ENCODE measurements at places on chromosomes 6 and 20.

DNA sequence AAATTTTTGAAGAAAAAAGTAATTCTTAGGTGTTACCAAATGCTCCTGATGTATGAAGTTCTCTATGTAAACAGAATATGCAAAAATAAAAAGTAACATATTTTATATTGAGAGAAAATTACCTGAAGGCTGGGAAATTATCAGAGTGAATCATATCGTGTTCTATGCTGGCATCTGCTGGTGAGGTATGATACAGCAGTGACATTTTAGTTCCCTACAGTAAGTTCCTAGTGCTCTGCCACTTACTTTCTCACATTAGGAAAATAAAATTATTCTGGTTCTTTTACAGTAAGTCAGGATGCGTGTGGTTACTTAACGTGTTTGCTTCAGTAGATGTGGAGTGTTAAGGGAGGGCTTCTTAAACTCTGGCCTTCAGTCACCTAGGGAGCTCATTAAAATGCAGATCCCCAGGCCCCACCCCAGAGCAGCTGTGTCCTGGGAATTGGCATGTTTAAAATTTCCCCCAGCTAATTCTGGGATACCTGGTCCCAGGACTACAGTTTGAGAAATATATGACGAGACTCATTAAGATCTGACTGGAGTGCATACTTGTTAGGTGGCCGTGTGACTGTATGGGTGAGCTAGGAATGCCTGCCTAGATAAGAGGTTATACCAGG lies 3.2 kb downstream of the ACTR5 start:
- H3K4me1 ChIP-seq, result peaks cover 13% of the 10 kb centered on the region
- H3K27ac ChIP-seq, result no peak overlapping the region
- DNase-seq, result no peak
- H3K27me3 ChIP-seq, result peaks cover 2% of the 10 kb centered on the region
- H3K36me3 ChIP-seq, result peaks cover 15% of the 10 kb centered on the region
- no peak overlapping the region for H3K4me3 ChIP-seq

DNA sequence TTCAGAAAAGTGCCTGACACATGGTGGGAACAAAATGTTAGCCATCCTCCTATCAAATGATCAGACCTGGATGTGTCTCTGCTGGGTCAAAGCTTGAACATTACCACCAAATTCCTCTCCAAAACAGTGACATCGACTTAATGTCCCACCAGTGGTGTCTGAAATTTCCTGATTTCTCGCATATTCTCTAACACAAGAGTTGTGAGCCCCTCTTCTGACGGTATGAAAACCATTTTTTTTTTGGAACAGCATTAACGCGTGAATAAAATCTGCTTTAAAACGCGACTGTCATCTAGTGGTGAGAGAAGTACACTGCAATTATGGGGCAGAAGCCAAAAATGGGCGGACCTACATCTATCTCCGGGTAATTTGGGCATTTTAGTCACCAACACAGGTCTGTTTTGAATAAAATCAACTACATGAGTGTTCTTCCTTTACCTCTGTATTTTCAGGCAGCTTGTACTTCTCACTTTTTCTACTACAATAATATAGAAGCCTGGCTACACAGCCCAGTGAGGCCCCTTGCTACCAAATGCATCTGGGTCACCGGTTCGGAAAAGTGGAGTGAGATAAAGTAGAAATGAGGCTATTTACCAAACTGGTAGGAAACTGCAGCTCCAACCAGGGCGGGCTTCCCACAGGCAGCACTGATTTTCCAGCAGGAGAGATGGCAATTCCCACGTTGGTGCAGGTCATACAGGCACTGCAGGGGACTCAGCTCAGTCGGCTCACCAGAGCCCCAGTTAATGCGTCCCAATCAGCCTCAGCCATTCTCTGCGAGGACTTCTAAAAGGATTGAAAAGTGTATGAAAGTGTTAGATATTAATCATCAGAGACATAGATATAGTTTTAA lies 27.4 kb downstream of the MGME1 start:
- peaks cover 8% of the 10 kb centered on the region for H3K4me1 ChIP-seq
- DNase-seq, result no peak
- no peaks in the 10 kb centered on the region for H3K27me3 ChIP-seq

GRCh38 chr6:346386-347030 lies 45.0 kb upstream of the IRF4 start:
- no peak for DNase-seq
- no peaks in the 10 kb centered on the region for H3K27me3 ChIP-seq
- H3K27ac ChIP-seq, result no peak overlapping the region
- peaks cover 11% of the 10 kb centered on the region for H3K36me3 ChIP-seq

- no peak for DNase-seq
- H3K36me3 ChIP-seq, result no peaks in the 10 kb centered on the region
- no peaks in the 10 kb centered on the region for H3K4me1 ChIP-seq
- no peak overlapping the region for H3K27ac ChIP-seq
- peaks cover 7% of the 10 kb centered on the region for H3K27me3 ChIP-seq
Observed at GRCh38 chr6:39516471-39516870, 194.0 kb upstream of the KCNK16 start.

DNA sequence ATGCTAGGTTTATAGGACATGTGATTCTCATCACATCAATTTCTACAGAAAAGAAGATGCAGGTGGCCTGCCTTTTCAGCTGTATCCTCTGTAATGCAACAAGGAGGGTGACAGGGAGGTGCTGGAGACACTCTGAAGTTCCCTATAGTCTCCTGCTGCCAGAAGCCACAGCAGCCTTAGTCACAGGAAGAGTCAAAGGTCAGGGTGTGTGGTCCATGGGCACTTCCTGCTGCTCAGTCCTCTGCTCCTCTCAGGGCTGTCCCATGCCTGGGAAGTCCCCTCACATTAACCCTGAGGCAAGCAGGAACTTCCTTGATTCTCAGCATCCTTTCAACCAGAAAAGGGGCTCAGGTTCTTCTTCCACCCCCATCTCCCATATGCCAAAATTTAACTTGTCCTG lies 144.8 kb upstream of the FOXA2 start:
- no peaks in the 10 kb centered on the region for H3K36me3 ChIP-seq
- no peak overlapping the region for H3K27ac ChIP-seq
- no peak for DNase-seq
- peaks cover 11% of the 10 kb centered on the region for H3K27me3 ChIP-seq
- no peak overlapping the region for H3K4me3 ChIP-seq

DNA sequence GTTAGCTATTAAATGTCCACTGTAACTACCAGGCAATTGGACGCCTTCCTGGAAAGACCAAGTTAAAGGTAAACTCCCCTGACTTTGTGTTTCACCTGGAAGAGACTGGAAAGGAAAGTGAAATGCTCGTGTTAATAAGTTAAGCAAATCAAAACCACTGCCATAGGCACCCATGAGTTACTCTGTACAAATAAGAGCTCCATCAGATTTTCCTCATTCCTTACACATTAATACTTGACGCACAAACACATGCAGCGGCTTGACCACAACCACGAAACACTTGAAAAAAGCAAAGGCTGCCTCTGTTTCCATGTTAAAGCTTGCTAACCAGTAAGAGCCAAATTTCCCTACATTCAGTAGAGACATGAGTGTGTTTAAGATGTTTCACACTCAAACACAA lies 19.8 kb downstream of the GCM1 start:
- H3K27ac ChIP-seq, result no peak overlapping the region
- H3K36me3 ChIP-seq, result no peaks in the 10 kb centered on the region
- peaks cover 5% of the 10 kb centered on the region for H3K4me1 ChIP-seq
- H3K4me3 ChIP-seq, result no peak overlapping the region
- no peak for DNase-seq

DNA sequence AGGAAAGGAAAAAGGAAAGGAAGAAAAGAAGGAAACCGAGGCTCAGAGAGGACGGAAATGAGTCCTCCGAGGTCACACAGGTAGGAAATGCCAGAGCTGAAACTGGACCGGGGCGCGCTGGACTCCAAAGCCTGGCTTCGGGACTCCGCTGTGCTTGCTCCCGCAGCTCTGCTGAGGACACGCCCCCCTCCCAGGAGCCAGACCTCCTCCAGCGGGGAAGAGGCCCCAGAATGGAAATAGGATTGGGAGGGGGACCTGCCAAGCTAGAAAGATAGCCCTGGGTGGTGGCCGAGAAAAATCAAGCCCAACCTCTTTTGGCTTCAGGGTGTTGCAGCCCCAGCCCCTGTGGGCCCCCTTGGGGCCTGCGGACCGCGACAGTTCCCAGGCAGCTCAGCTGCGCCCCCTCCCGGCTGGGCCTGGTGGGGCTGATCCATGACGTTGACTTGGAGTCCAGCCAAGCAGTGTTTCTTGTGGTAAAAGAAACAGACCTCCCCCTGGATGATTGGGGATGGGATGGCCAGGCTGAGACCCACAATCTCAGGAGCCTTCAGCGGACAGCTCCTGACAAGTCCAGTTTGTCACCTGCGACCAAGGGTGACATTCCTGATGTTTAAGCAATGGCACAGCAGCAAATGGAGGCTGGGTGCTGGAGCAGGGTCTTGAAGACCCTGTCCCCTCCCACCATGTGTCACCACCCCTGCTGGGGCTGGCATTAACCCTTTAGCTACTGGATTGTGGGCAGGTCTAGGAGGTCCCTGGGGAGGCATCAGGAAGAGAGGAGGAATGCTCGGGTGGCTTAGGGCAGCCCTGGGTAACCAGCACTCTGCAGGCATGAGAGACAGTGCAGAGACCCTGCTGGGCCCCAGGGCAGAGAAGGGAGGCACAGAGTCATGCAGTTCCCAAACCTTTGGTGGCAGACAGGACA lies 55.4 kb downstream of the RIPOR3 start:
- H3K27me3 ChIP-seq, result no peaks in the 10 kb centered on the region
- peak overlapping the region; percentile 61 for H3K27ac ChIP-seq
- H3K4me3 ChIP-seq, result peak overlapping the region; percentile 62
- peak; percentile 84 for DNase-seq
- H3K36me3 ChIP-seq, result no peaks in the 10 kb centered on the region
- H3K4me1 ChIP-seq, result peaks cover 28% of the 10 kb centered on the region

GRCh38 chr6:111114087-111114443 lies 26.8 kb downstream of the SLC16A10 start:
- peaks cover 10% of the 10 kb centered on the region for H3K4me1 ChIP-seq
- no peak for DNase-seq
- no peak overlapping the region for H3K27ac ChIP-seq
- no peaks in the 10 kb centered on the region for H3K36me3 ChIP-seq
- H3K27me3 ChIP-seq, result no peaks in the 10 kb centered on the region

DNA sequence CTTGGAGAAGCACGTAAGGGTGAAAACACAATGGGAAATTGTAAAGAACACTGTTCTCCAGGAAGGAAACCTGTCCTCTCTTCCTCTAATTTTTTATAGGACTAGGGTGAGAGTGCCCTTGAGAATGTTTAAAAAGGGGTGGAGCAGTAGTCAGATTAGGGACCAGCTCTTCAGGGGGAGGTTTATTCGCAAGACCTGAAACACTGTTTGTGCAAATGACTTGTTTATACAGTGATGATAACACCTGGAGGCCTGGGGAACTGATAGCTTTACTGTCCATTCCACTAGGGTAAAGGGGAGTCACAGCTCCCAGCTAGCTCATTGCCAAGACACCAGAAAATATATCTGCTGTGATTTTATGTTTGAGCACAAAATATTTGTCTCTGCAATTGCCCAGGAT lies 8.1 kb upstream of the FUT9 start:
- H3K27me3 ChIP-seq, result peaks cover 12% of the 10 kb centered on the region
- no peaks in the 10 kb centered on the region for H3K4me1 ChIP-seq
- H3K36me3 ChIP-seq, result no peaks in the 10 kb centered on the region
- DNase-seq, result no peak
- no peak overlapping the region for H3K27ac ChIP-seq
- no peak overlapping the region for H3K4me3 ChIP-seq

Data from type B pancreatic cell (in vitro differentiated cells).